Kidney tubule cell (primary cell): ENCODE measurements at places on chromosomes 5 and 9.

- peak; percentile 18 for DNase-seq
Observed at GRCh38 chr5:129904667-129905472, 605 bp downstream of the CHSY3 start.

DNA sequence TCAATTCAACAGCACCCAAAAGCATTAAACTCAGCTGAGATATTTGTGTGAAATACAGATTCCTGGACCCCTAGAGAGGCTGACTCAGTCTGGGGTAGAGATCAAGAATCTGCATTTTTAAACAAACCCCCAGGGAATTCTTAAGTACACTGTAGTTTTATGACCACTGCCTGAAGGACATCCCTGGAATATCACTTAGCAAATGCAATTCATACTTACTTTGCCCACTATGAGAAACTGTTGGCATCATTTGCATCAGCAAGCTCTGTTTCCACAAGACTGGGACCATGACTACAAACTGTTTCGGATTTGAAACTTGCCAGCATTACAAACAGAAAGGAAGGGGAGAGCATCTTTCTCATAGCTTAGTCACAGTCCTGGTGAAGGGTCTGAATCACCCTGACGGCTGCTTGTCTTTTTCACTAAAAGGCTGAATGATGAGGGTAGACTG lies 63.7 kb downstream of the MLLT3 start:
- DNase-seq, result peak; percentile 95

DNA sequence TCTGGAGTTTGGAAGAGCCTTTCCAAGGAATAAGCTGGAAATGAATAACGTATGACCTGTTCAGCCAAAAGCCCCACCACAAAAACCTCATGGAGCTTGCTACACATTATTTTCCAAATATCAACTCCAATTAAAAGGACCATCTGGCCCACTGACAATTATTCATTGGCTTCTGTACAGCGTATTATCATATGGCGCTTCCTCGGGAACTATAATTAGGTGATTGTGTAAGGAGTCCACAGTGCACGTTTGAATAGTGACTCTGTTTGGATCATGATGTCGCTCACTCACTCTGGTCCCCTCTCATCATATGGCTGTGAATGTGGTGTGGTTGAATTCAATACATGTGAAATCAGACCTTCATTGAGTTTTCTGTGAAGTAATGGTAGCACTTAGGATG lies 52.1 kb downstream of the GDNF start:
- DNase-seq, result no peak

DNA sequence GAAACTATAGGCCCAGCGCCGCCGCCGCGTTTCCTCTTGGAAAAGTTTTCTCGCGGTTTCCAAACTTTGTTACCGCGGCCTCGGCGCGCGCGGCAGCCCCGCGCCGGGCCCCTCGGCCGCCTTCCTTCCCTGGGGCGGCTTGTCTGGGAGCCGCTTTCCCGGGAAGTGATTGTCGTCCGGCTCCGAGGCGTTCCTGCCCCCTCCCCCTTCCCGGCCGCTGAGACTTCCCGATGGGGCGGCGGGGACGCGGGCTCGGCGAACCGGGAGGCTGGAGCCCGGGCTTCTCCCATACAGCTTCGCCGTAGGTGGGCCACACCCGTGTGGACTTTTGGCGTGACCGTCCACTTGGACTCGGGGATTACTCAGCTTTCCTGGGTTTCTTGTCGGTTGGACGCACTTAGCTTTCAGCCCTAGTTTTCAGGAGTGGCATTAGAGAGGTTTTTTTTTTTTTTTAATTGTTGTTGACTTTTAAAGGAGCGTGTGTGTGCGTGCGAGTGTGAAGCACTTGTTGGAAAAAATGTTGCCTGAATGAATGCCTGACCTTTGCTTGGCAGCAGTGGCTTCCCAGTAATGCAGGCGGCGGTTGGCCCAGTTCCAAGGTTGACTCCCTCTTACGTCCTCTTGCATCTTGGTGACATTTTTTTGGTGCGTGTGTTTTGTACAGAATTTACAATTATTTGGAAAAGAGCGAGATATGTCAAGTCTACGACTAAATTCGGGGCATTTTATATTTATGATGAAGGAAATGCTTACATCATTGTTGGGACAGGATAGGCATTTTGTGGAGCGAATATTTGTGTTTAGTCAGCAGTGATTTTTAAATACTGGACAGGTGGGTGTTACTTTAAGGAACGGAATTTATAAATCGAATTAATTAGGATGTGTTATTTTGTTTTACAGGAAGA lies 821 bp downstream of the CTNNA1 start:
- DNase-seq, result peak; percentile 90
